ENCODE measurements at places on chromosomes 7 and 10. TPM values are rescaled to one million over a fixed set of nuclear protein-coding genes. Genes with fewer than 3 reads are reported as not detected.

Gene OR2A1
- under 0.01 TPM for total RNA-seq

Gene TRRAP
- 12.8 TPM for total RNA-seq

Gene C7orf33
- total RNA-seq: not detected

Gene NUTM2B
- 0.31 TPM for total RNA-seq

Gene CPA2
- total RNA-seq: not detected

Gene VPS26A
- total RNA-seq: 35.2 TPM

Gene HOGA1
- 2.5 TPM for total RNA-seq

Gene ANKRD2
- total RNA-seq: 0.50 TPM

Gene TMEM140
- 18.8 TPM for total RNA-seq

Gene BCCIP
- 36.9 TPM for total RNA-seq

Gene ITGB8
- total RNA-seq: 5.7 TPM

Gene EVX1
- not detected for total RNA-seq

Gene ZNF853
- 0.13 TPM for total RNA-seq

Gene ARHGEF5
- total RNA-seq: 2.0 TPM

Gene MYO1G
- total RNA-seq: under 0.01 TPM

Gene TMEM236
- 0.06 TPM for total RNA-seq

Gene UBN2
- total RNA-seq: 6.4 TPM

Gene ANKRD7
- total RNA-seq: 0.26 TPM

Gene MLXIPL
- not detected for total RNA-seq

Gene GIMAP4
- 0.13 TPM for total RNA-seq

Gene SOSTDC1
- total RNA-seq: not detected

Gene NOD1
- 5.1 TPM for total RNA-seq

Gene RASSF4
- 12.1 TPM for total RNA-seq

Gene PRR15
- total RNA-seq: 0.19 TPM

Gene ZRANB1
- 25.5 TPM for total RNA-seq

Gene CXCL12
- 1,285 TPM for total RNA-seq

Gene ELFN1
- under 0.01 TPM for total RNA-seq

Gene OR2A5
- not detected for total RNA-seq

Gene IMPDH1
- total RNA-seq: 38.3 TPM

Gene KLF14
- not detected for total RNA-seq

Gene VGF
- total RNA-seq: not detected

Gene FANK1
- total RNA-seq: 5.7 TPM

Gene NPY4R
- total RNA-seq: not detected

Gene ACTL6B
- total RNA-seq: not detected

Gene TRIL
- total RNA-seq: 0.12 TPM

Gene DENND2A
- total RNA-seq: 22.2 TPM

Gene NRCAM
- 1.6 TPM for total RNA-seq

Gene GNAT3
- total RNA-seq: not detected

Gene TPST1
- total RNA-seq: 59.1 TPM

Gene DYNC1I1
- 3.5 TPM for total RNA-seq

Gene SFRP4
- total RNA-seq: 35.0 TPM

Gene LRGUK
- 0.13 TPM for total RNA-seq

Gene KIAA1217
- 1.6 TPM for total RNA-seq

Gene SUMF2
- 238 TPM for total RNA-seq

Gene TAS2R38
- not detected for total RNA-seq

Gene CHRM2
- 0.31 TPM for total RNA-seq

Gene OR6V1
- total RNA-seq: not detected

Gene SCIN
- under 0.01 TPM for total RNA-seq

Gene PWWP2B
- 7.7 TPM for total RNA-seq

Gene SUN3
- total RNA-seq: not detected

Gene CACNA2D1
- total RNA-seq: 125 TPM

Gene CACNB2
- 0.31 TPM for total RNA-seq

Gene DDC
- total RNA-seq: not detected

Gene CTNNA3
- total RNA-seq: 0.13 TPM

Gene PRTFDC1
- 63.4 TPM for total RNA-seq

Gene AKR1C4
- total RNA-seq: not detected

Gene RBM48
- total RNA-seq: 11.1 TPM

Gene PRSS1
- total RNA-seq: not detected
